Naive thymus-derived CD4-positive, alpha-beta T cell (primary cell): ENCODE measurements at places on chromosomes 7 and 10. TPM values are rescaled to one million over a fixed set of nuclear protein-coding genes. Genes with fewer than 3 reads are reported as not detected.

- H3K36me3 ChIP-seq, result peaks cover 59% of the 10 kb centered on the region
- no peak overlapping the region for H3K4me3 ChIP-seq
- H3K27ac ChIP-seq, result no peak overlapping the region
- no peak for DNase-seq
These were observed 7.4 kb downstream of the TBL2 start for GRCh38 chr7:73570977-73571376.

DNA sequence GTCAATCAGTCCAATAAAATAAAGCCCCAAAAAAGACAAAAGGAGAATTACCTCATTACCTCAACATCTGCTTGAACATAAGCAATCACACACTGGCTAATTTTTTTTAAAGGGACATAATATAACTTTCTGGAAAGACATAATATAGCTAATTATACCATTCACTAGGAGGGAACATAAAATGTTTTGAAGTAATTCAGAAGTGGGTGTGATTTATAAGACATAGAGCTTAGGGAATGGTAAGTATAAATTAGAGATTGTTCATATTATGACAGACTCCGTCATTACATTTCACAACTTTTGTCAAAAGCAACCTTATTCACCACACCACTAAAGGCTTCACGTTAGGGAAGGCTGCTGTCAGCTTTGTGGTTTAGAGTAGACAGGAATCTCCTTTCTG is 3.8 kb downstream of the SHTN1 start:
- no peaks in the 10 kb centered on the region for H3K4me1 ChIP-seq
- H3K4me3 ChIP-seq, result no peak overlapping the region
- peaks cover 8% of the 10 kb centered on the region for H3K27me3 ChIP-seq
- no peak for DNase-seq

- H3K27ac ChIP-seq, result no peak overlapping the region
- peak overlapping the region; percentile 24 for H3K4me3 ChIP-seq
- no peaks in the 10 kb centered on the region for H3K36me3 ChIP-seq
- H3K27me3 ChIP-seq, result peaks cover 18% of the 10 kb centered on the region
These were observed 1.7 kb downstream of the LBX1 start for GRCh38 chr10:101227429-101228152.

DNA sequence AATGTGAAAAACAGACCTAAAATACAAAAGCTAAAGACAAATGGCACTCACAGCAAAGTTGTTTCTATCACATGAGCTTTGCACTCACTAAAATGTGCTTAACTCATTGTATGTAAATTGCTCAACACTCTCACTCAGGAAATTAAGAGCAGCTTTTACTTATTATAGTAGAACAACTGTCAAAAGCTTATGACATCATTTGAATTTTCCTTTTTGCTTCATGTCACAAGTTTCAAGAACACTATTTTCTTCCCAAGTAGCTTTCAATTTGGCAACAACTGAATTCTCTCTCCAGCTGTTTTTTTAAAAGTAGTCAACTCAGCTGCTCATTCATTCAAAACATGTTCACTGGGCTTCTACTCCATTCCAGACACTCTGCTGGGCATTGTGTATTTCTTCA is 46.9 kb downstream of the ATE1 start:
- H3K27me3 ChIP-seq, result no peaks in the 10 kb centered on the region
- H3K27ac ChIP-seq, result no peak overlapping the region
- H3K36me3 ChIP-seq, result no peaks in the 10 kb centered on the region
- no peak for DNase-seq
- no peak overlapping the region for H3K4me3 ChIP-seq

DNA sequence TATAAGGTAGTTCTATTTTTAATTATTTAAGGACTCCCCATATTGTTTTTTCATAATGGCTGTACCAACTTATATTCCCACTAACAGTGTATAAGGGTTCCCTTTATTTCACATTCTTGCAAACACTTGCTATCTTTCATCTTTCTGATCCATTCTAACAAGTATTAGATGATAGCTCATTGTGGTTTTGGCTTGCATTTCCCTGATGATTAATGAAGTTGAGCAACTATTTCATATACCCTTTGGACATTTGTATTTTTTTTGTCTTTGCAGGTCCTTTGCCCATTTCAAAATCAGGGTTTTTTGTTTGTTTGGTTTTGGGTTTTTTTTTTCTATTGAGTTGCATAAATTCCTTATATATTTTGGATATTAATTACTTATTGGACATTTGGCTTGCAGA is 107.2 kb downstream of the EPC1 start:
- no peaks in the 10 kb centered on the region for H3K27me3 ChIP-seq
- H3K4me3 ChIP-seq, result no peak overlapping the region
- no peak overlapping the region for H3K27ac ChIP-seq

- H3K27ac ChIP-seq, result no peak overlapping the region
- DNase-seq, result no peak
- no peaks in the 10 kb centered on the region for H3K4me1 ChIP-seq
- no peaks in the 10 kb centered on the region for H3K27me3 ChIP-seq
These were observed 738.0 kb upstream of the GALNT17 start for GRCh38 chr7:70393956-70394355.

DNA sequence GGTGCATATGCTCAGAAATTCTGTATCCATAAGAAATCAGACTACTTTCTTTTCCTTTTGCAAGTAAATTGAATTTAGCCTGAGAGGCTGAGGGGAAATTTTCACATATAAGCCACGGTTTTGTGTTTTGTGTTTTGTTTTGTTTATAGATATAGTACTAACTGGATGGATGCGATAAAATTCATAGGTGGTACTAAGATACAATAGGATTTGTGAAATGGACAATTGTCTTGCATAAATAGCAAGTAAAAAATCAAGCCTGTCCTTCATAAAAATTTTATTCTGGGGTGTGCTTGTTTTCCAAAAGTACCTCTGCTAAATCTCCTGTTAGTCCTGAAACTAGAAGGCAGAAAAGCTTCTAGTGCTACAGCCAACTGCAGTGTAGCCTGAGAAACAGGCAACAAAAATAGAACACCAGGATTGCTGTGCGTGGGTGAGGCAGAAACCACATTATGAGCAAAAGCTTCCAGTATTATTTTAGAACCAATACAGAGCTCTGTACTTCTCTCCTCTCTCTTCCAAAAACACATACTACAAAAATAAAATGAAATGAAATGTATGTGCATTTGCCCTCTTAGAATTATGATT is 634 bp upstream of the HDAC9 start:
- no peak overlapping the region for H3K27ac ChIP-seq
- no peaks in the 10 kb centered on the region for H3K27me3 ChIP-seq
- peaks cover 4% of the 10 kb centered on the region for H3K4me1 ChIP-seq

DNA sequence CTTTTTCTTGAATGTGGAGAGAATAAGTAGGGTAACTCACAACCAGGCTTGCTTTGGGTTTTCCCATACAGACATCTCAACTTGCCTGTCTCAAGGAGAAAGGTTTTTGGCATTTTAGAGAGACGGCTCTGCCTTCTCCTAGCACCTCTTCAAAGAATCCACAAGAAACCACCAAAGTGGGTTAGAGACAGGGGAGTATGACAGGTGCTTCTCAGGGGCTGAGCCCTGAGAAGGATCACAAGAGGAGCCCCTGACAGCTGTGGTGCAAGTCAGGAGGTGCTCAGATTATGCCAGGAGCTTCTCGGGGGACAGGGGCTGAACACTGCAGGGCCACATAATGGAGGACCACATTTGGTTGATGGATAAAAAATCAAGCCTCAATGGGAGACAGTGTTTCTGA is 170.8 kb upstream of the LYZL2 start:
- no peak overlapping the region for H3K27ac ChIP-seq
- H3K4me3 ChIP-seq, result no peak overlapping the region
- H3K36me3 ChIP-seq, result no peaks in the 10 kb centered on the region

The HOXA7 gene
- not detected for total RNA-seq

The FGL2 gene
- 11.4 TPM for total RNA-seq

The CHN2 gene
- total RNA-seq, result 5.0 TPM

The AQP1 gene
- total RNA-seq, result 0.19 TPM

The PRSS58 gene
- not detected for total RNA-seq
